ENCODE measurements at places on chromosomes 6 and 20. TPM values are rescaled to one million over a fixed set of nuclear protein-coding genes. Genes with fewer than 3 reads are reported as not detected.

KHDC1L gene
- not detected for total RNA-seq

DNA sequence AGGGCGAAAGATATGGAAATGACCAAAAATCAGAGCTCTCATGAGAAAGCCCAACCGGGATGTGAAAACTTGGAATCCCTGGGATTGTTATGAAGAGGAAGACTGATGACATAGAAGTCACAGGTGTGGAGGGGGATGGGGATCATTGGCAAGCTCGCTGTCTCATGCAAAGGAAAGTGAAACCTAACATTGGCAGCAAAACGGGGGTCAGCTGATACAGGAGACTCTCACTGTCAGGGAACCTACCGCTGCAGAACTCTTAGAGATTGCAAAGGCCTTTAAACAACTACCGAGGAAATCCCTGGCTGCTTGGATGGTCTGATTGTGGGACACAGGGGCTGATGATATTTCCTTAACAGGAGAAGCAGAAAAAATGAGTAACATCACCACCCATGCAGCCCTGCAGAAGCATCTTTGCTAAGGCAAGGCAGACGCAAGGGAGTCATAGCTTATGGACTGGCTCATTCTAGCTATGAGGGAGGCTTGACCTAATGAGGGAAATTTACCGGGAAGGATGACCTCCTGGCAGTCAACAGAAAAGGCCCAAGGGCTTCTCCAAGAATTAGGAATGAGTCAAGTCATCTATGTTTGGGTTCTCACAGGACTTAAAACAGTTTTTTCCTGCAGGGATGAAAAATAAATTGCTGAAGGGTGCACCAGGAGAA, 7.0 kb downstream of the MUC21 start:
- DNase-seq: no peak

PAK5 gene
- total RNA-seq: not detected

- no peak for DNase-seq
These were observed 100.1 kb upstream of the RGS17 start for GRCh38 chr6:153231048-153231646.

GRCh38 chr20:17562804-17563305, 7.0 kb upstream of the DSTN start:
- peak; percentile 87 for DNase-seq

BNIP5 gene
- not detected for total RNA-seq

SOX4 gene
- total RNA-seq: 77.4 TPM

- no peak for DNase-seq
These were observed 39.0 kb downstream of the PLAGL1 start for GRCh38 chr6:143969077-143969476.

GRCh38 chr20:61861858-61862257, 203.8 kb downstream of the TAF4 start:
- no peak for DNase-seq

GRCh38 chr6:29850011-29850553, 22.5 kb downstream of the HLA-G start:
- peak; percentile 14 for DNase-seq

DNA sequence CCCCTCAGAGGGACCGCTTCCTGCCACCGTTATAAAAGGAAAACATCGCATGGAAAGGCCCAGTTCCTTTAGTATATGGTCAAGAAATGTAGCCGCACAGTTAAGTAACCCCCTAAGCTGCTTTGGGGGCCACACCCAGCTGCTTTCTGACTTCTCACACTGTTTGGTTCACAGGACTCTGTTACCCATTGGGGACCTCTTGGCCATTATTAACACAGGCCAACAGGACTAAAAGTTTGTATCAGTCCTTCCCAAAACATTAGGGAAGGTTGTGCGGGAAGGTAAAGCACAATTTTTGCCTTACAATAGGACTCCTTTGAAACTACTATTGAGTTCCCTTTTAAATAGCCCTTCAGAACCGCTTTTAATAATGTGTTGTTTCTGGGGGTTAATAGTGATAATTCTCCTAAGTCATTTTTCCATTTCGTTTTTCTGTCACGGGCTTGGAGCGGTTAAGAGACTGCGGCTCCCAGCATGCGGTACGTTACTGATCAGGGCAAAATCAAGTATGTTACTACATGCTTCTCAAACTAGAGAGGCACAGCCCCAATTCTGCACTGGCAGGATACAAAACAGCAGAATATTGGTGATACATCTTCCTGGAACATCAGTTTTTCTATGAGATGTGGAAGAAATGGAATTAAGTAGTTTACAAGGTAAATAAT, 668 bp upstream of the RPP40 start:
- DNase-seq: no peak

ADISSP gene
- total RNA-seq: 73.8 TPM

MAS1 gene
- total RNA-seq: not detected

- no peak for DNase-seq
These were observed 111.7 kb downstream of the PREX1 start for GRCh38 chr20:48716086-48716485.

GRCh38 chr6:109074133-109074415, 20.6 kb downstream of the SESN1 start:
- no peak for DNase-seq

DNA sequence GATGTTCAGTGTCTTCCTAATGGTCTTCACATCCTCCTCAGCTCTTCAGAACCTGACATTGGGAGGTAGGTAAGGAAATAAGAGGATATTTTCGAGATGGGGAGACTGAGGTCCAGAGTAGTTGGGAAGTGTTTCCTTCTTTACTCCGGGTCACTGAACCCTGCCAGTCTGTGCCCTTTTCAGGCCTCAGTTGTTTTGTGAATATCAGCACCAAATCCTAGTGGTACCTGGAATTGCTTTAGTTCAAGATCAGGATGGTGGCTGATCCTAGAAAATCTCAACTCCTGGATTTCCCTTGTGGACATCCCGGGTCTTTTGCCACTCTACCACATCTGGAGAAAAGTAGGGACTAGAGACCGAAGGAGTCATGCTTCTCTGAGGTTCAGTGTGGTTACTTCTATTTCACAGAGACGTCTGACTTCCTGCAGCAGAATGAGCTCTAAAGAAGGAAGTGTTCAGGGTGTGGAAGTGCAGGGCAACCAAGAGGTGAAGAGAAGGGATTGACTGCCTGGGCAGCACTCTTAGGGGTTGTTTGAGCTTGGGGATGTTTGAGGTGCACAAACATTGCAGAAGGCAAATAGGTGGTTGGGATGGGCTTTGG, 995 bp downstream of the STK4 start:
- no peak for DNase-seq

- peak; percentile 30 for DNase-seq
These were observed 93.2 kb downstream of the DLGAP4 start for GRCh38 chr20:36399147-36399968.

ZNF334 gene
- total RNA-seq: 0.24 TPM

- no peak for DNase-seq
These were observed 6.4 kb downstream of the RSPH3 start for GRCh38 chr6:158993639-158994038.

DNA sequence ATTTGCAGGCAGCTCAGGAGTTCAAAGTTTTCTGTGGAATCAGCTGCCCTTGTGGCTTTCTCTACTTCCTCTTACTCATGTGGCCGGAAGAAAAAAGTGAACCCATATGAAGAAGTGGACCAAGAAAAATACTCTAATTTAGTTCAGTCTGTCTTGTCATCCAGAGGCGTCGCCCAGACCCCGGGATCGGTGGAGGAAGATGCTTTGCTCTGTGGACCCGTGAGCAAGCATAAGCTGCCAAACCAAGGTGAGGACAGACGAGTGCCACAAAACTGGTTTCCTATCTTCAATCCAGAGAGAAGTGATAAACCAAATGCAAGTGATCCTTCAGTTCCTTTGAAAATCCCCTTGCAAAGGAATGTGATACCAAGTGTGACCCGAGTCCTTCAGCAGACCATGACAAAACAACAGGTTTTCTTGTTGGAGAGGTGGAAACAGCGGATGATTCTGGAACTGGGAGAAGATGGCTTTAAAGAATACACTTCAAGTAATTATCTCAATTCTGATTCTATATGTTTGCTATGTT, 1.1 kb downstream of the MGME1 start:
- DNase-seq: peak; percentile 67

DNA sequence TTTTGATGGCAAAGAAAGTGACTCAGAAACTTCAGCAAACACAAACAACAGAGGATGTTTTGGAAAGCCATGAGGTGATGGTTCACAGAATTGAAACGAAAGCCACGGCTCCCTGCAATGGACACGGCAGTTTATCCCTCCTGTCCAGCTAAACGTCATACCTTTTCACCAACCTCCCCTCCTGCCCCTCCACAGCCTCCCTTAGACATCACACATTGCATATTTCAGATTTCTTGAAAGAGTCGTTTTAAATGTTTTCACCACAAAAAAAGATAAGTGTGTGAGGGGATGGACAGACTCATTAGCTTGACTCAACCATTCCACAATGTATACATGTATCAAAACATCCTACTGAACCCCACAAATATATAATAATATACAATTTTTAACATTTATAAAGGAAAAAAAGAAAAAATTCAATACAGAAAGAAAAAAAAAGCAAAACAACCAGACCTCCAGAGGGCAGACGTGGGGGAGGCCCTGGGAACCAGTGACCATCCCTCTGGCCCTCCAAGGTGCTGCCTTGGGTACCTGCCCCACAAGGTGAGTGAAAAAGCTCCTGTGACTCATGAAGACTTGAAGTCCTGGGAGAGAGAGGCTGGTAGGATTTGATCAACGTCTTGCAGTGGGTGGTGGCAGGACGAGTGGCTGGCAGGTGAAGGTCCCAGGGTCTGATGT, 117.2 kb upstream of the THBS2 start:
- DNase-seq: no peak

SLC17A1 gene
- 0.64 TPM for total RNA-seq

MEI4 gene
- total RNA-seq: not detected

- DNase-seq: no peak
These were observed 138.3 kb upstream of the SGK1 start for GRCh38 chr6:134456226-134456625.

- DNase-seq: no peak
These were observed 132.9 kb downstream of the FOXO3 start for GRCh38 chr6:108693430-108694154.

GRCh38 chr6:5670811-5671561, 335.7 kb downstream of the NRN1 start:
- DNase-seq: no peak

RBM39 gene
- 143 TPM for total RNA-seq

NTSR1 gene
- not detected for total RNA-seq

ISM1 gene
- 7.0 TPM for total RNA-seq

DDO gene
- total RNA-seq: 6.9 TPM

LINC00237 gene
- not detected for total RNA-seq

SYCP2 gene
- 23.6 TPM for total RNA-seq

DNA sequence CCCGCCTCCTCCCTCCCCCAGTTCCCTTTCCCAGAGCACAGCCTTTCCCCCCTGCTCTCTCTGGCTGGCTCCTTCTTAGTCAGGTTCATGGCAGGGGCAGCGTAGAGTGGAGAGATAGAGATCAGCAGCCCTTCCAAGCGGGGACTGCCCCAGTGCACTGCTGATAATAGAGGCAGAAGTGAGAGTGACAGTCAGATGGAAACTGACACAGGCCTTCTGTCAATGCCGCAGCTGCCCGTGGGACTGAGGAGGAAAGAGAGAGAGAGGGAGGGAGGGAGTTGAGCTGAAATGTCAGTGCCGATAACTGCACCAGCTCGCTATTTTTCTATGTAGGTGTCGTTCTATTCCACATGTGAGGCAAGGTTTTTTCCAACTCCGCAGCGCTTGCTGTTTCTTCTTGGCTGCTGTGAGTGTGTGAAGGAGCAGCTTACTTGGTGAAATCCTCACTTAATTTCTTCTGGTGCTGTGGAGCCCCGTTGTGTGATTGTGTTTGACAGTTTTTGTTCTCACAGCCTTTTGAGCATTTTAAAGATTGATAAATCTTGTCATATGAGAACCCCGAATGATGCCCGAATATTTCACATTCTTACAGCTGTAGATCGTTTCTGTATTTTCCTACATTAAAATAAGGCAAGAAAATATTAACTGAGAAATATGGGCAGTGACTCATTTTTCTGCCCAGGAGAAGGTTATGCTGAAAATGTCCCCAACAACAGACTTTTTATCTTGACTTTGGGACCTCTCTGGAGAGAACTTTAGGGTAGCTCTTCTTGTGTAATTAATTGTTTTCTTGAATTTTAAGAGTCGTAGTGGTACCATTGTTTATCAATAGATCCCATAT, 386.4 kb upstream of the MMS22L start:
- DNase-seq: no peak

PPP1R10 gene
- 6.9 TPM for total RNA-seq

DNA sequence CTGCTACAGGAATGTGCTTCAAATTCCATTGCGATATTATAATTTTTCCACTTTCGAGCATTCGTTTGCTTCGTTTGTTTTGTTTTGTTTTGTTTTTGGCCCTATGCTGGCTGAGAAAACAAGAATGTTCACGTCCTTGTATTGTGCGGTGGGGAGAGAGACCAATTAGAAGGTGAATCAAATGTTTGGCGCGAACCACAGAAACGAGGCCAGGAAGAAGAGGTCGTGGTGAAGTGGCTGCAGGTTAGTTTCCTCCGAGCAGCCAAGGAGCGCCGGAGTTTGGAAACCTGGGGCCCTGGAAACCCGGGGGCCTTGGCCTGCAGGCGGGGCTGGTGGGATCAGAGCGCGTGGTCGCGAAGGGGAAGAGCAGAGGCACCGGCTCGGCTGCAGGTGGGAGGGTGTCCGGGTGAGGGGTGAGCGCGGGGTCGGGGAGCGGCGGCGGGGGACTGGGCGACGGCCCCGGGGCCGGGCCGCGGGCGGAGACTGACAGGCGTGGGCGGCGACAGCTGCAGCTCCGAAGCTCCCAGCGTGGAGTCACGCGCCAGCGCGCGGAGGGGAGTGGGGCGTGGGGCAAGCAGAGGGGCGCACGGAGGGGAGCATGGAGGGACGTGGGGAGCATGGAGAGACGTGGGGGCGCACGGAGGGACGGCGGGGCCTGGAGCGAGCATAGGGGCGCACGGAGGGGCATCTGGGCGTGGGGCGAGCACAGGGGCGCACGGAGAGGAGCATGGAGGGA, 141.5 kb upstream of the PDE10A start:
- no peak for DNase-seq

SNAP91 gene
- not detected for total RNA-seq

GRM4 gene
- 1.2 TPM for total RNA-seq

C20orf202 gene
- not detected for total RNA-seq

GRCh38 chr6:37638414-37639341, 59.0 kb downstream of the MDGA1 start:
- DNase-seq: peak; percentile 95

GRCh38 chr6:11960909-11961779, 51.0 kb upstream of the HIVEP1 start:
- DNase-seq: no peak

RBCK1 gene
- 245 TPM for total RNA-seq

PPIL6 gene
- total RNA-seq: 3.5 TPM

GRCh38 chr6:52304983-52305390, 20.4 kb upstream of the MCM3 start:
- DNase-seq: no peak

DNA sequence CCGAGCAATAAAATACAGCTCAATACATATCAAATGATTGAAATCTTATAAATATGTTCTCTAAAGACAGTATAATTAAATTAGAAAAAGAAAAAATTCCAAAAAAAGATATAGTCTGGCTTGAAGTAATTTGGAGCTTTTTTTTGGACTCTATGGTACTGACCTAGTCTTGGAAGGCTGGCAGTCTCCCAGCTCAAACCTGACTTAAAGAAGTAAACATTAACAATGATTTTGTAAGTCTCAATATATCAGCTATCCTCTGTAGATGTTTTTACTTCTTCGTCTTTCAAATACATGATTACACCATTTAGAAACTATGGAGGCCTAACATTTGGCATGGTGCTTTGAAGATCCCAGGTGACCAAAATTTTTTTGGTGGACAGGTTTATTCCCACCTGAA, 14.2 kb downstream of the HINT3 start:
- no peak for DNase-seq

- no peak for DNase-seq
These were observed 987.3 kb downstream of the PHF3 start for GRCh38 chr6:64622944-64623343.

Data from Caki2 (cell line).